ENCODE measurements at places on chromosomes 13 and 19.
A peak's percentile ranks its signal among the peaks of the same experiment; 100 is the strongest.

DNA sequence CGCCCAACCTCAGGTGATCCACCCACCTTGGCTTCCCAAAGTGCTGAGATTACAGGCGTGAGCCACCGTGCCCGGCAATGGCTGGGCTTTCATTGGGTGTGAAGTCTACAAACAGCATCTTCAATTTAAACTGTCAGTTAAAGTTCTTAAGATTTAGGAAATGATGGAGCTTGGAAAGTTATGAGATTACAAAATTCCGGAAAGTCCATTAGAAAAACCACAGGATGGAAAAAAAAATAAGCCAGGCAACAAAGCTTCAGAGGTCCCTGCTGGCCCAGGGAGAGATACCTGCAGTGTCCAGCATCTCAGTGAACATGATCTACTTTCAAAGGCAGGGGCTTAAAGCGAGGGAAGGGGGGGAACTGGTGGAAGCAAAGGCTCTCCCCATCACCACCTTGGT lies 4.6 kb upstream of the ZNF587B start:
- no peak for DNase-seq

- no peak for DNase-seq
These were observed 53.4 kb upstream of the KLF12 start for GRCh38 chr13:74187564-74187963.

DNA sequence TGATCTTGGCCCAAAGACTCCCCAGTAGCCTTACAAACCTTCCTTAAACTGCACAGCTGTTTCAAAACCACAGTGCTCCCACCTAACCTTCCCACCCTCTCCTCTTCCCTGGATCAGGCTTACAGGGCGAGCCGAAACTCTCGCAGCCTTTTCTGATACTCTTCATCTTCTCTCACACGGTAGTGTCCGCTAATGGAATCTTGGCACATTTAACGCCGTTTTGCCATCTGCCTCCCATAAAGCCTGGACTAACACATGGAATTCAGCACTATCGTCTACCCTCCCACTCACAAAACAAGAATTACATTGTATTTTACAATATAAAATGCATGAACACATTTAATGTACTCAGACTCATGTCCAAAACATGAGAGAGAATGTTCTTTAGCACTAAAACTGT lies 135.9 kb downstream of the RAP2A start:
- no peak for DNase-seq

DNA sequence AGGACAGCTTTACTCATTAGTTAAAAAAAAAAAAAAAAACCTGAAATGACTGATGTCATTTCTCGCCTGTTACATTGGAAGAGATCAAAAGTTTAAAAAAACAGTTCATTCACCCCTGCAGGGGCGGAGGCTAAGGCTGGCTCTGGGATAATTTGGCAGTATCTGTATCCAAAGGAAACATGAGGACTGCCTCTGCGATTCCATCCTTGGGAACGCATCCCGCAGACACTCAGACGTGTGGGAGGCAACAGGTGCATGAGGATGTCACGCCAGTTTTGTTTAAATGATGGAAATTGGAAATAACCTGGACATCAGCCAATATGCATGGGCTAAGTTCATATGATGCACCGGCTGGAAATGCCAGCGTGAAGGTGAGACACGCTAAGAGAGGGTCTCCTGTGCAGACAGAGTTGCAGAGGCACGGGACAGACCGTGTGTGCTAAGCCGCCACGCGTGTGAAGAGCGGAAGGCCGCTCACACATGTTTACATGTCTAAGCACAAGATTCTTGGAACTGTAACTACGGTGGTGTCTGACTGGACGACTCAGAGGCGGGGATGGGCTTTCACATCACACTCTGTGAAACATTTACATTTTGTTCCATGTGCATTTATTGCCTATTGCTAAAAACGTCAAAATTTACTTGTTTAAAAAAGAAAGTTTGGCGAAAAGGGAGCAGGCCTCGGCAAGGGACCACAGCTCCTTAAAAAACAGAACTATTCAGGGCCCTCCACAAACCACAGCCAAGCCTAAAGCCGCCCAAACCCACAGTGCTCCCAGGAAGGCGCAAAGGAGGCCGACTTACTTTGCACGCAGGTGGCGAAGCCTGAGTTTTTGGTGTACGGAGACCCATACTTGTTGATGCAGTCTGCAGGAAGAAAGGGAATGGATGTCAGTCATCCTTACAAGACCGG lies 17.9 kb downstream of the GAS6 start:
- DNase-seq: no peak

GRCh38 chr19:991174-991931 lies 7.2 kb downstream of the WDR18 start:
- DNase-seq: peak; percentile 55

DNA sequence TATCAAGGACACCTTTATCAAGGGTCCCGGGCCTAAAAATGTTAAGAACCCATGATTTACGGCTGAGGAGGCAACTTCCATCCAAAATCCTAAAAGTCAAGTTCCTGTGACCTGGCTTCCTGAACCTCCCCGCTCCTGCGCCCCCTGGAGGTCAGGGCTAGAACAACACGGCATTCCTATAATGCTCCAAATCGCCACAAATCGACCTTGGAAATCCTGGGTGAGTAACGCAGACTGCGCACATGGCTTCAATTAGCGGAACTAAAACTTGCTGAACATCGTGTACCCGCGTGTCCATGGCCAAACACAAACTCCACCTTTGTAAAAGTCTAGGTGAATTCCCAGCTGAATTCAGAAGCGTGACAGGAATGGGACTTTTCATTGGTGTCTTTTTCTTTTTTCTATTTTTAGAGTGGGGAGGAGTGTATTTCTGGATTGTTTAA lies 4.3 kb upstream of the C5AR1 start:
- peak; percentile 51 for DNase-seq

GRCh38 chr19:41064974-41065569 lies 23.2 kb upstream of the CYP2A13 start:
- DNase-seq: peak; percentile 17

DNA sequence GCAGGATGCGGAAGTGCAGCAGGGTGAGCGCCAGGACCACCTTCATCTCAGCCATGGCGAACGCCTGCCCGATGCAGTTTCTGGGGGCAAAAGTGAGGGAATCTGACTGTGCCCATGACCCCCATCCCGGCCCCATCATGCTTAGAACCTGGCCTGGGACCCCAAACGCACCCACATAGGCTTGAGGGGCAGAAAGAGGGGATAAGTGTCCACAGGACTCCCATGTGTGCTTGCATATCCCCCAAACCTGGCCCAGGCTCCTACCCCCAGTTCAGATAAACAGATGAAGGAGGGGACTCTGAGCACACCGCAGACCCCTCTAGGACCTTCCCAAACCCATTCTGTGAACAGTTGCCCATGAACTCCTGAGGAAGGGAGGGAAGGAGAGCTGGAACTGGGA lies 16.0 kb upstream of the CYP4F2 start:
- no peak for DNase-seq

- no peak for DNase-seq
These were observed 1.0 kb upstream of the CGB7 start for GRCh38 chr19:49058562-49058961.

DNA sequence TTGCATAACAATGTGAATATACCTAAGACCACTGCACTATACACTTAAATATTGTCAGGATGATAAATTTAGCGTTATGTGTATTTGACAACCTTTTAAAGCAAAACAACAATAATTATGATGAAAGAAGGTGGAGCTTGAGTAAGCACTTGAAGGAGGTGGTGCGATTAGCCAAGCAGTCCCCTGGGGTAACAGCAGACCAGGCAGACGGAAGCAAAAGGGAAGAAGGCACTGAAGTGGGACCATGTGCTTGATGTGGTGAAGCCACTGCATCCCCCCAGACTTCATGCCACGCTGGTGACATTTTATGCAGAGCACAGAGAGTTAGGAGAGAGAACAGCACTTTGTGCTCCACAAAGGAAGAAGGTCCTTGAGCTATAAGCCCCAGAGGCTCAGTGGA lies 58.3 kb upstream of the ZNF507 start:
- no peak for DNase-seq

DNA sequence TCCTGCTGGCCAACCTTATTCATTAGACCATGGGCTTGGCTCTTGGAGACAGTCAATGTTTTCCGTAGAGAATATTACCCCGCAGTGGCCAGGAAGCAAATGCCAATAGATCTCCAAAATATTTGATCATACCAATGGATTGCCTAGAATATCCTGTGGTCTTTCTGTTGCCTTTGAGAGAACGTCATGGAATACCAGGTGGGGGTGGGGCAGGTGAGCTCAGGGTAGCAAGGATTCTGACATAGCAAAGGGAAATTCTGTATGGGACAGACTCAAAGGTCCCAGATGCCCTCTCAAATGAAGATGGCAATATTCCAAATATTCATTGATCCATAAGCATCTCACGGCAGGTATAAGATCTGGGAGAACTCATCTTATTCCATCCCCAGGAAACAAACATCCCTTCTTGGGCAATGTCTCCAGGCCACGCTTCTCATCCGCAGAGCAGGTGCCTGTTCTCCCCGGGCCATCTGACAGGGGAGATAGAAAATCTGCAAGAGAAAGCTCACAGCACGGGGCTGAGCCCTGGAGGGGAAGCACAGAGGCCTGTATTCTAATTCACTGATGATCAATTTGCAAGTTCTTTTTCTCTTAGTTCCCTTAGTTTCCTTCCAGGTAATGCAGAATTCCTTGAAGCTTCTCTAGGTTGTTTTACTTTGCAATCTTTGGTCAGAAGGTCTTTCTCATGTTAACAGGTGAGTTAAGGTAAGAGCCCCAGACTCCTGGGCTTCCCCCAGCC lies 69.6 kb upstream of the TSHZ3 start:
- DNase-seq: no peak

- no peak for DNase-seq
These were observed 450.4 kb downstream of the FGF9 start for GRCh38 chr13:22121146-22121739.
